ENCODE measurements at places on chromosomes 6 and 20.

GRCh38 chr6:140669321-140669720 lies 1294.9 kb upstream of the CITED2 start:
- DNase-seq = no peak

- DNase-seq = no peak
Measured at GRCh38 chr6:160029525-160029924, 60.6 kb downstream of the IGF2R start.

DNA sequence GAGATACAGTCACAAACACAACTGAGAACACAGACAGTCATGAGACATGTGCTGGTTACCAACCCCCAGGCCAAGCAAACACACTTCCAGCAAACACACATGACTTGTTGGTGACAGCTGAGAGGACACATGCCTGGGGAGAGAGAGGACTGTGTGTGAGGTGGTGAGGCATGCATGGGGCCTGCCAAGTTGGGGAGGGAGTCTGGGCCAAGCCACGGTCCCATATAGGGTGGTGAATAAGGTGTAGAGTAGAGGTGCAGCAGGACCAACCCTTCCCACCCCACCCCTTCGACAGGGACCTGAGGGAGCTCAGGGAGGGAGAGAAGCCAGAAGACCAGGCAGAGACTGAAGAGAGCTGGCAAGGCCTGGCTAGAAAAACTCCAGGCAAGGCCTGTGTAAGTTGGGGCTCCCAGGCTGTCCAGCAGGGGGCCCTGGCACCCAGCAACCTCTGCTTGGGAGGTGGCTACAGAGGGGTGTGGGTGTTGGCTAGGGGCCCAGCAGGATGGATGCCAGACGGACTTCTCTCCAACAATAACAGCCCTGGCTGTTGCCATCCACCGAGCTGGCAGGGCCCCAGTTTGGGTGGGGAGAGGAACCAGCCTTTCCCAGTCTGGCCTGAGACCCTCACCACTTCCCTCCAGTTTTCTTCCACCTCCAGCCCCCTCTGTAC lies 2.0 kb upstream of the SLC29A1 start:
- DNase-seq = peak; percentile 50

DNA sequence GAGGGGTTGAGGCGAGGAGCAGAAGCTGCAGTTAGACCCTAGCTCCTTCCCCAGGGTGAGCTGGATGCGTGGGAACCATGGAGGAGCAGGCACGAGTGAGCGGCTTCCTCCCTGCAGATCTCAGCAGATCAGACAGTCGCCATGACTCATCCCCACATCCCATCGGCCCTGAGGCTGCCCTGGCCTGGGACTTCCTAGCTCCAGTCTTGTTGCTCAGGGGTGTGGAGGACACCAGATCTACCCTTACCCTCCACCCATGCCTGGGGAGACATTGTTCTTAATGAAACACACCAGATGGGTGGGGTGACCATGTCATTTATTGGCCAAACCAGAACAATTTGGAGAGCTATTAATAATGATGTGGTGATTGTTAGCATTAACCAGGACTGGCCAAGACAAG lies 36.3 kb upstream of the TGM2 start:
- no peak for DNase-seq

DNA sequence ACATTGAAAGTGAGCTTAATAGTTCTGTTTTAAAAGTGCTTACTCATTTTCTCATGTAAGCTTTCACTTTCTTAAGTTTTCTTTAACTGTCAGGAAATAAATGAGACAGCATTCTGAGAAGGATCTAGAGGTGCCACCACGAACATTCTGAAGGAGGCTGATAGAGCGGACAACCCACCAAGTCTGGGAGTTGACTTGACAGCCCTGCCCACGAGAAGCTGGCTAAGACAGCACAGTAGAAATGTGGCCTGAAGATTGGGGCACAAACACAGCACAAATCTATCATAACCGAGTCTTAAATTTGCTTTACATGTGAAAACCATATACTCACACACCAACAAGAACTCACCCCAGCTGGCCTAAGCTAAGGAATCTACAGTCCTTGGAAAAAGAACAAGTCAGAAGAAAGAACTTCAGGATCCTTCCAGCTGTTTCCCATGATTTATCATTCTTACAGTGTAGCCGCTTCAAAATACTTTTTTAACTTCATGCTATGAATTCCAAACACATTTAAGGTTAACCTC lies 144.2 kb upstream of the TNFAIP3 start:
- DNase-seq = no peak

GRCh38 chr20:34472246-34472925 lies 43.8 kb upstream of the DYNLRB1 start:
- DNase-seq = no peak

GRCh38 chr20:24417485-24417884 lies 51.9 kb upstream of the SYNDIG1 start:
- no peak for DNase-seq

- no peak for DNase-seq
Measured at GRCh38 chr20:20363799-20364592, 3.9 kb upstream of the INSM1 start.

- DNase-seq = no peak
Measured at GRCh38 chr6:165543781-165544180, 119.3 kb downstream of the PDE10A start.

GRCh38 chr6:56009636-56010035 lies 134.2 kb upstream of the BMP5 start:
- no peak for DNase-seq

- no peak for DNase-seq
Measured at GRCh38 chr6:148892247-148892646, 145.4 kb downstream of the UST start.

DNA sequence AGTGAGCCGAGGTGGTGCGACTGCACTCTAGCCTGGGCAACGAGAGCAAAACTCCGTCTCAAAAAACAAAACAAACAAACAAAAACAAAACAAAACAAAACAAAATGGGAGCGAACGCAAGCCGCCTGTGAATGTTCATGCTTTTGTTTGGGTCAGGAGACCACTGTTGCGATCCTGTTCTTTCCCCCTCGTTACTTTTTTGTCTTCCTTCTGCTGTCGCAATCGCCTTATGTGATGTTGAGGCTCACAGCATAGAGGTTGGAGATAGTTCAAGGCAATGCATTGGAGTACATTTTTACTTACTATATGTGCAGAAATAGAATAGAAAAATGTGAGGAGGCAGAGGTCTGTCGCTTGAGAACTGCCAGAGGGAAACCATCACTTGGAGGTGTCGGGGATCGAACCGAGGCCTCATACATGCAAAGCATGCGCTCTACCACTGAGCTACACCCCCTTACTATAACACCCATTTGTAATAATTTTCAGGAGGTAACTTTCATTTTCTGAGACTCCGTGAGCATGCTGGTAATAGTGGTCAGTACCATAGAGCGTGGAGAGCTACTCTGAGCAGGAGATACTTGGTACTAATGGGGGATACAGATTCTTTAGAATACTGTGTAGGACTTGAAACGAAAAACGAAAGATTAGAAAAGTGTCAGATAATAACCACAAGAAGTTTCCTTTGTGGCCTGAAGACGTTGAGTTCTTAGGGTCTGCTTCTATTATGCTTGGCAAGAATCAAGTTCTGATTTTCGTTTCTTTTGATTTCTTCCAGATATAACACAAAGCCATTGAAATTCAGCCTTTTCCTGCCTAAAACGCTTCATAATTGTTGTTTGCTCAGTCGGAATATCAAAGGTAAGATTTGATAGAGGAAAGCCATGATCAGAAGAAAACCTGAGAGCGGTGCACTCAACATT lies 121.1 kb downstream of the TRIM27 start:
- DNase-seq = no peak

GRCh38 chr20:25587536-25587935 lies 2.2 kb upstream of the NINL start:
- no peak for DNase-seq

GRCh38 chr6:17390276-17390675 lies 3.1 kb upstream of the CAP2 start:
- no peak for DNase-seq

DNA sequence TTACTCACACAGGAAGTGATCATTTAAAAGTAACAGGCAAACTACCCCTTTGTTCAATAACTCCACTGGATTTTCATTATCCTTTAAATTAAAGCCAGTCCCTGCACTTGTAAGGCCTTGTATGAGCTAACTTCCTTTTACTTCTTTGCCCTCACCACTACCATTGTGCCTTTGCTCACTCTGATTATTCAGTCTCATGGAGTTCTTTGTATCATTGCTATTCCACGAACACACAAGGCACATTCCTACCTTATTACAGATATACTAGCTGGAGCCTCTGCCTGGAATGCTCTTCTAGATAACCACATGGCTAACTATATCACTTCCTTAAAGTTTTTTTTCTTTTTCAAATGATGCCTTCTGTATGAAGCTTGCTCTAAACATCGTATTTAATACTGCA lies 748.6 kb upstream of the HS3ST5 start:
- DNase-seq = no peak

DNA sequence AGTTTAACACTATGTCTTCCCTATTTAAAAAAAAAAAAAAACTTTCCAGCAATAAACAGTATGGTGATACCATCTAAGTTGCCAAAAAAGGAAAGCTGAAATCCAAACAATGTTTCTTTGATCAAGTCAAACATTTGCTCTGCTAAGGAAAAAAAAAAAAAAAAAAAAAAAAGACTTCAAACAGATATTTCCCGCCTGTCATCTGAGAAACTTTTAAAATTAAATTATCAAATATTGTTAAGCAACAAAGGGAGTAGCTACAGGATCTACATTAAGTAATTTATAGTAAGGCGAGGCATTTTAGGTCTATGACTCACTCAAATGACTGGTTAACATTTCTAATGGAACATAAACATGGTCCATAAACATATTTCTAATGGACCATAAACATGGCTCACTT lies 121.2 kb downstream of the DST start:
- no peak for DNase-seq

DNA sequence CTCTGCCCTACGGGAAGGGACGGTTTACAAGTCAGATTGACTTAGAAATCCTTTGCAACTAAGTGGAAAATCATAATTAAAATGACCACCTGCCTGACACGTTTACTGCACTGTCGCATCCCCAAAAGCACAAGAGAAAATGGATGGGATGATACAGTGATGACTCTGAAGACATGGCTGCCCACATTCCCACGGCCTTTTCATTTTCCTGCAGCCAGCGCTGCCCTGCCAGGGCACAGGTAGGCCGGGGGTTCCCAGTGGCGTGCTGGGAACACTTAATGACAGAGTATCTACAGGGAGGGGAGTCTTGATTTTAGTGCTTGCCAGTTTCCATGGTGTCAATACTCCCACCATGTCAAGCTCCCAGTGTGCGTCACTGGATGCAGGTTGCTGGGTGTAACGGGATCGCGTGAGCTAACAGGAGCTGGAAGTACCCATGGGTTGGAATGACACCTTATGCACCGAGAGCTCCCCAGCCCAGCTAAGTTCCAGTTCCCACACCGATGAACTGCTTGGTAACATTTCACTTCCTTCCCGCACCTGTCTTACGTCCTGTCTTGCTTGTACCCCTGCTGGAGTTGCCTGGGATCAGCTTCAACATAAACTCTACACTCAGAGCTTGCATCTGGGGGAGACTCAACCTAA lies 129.0 kb downstream of the ANKRD60 start:
- DNase-seq = no peak

- DNase-seq = no peak
Measured at GRCh38 chr6:35093118-35093445, 48.1 kb downstream of the TCP11 start.

DNA sequence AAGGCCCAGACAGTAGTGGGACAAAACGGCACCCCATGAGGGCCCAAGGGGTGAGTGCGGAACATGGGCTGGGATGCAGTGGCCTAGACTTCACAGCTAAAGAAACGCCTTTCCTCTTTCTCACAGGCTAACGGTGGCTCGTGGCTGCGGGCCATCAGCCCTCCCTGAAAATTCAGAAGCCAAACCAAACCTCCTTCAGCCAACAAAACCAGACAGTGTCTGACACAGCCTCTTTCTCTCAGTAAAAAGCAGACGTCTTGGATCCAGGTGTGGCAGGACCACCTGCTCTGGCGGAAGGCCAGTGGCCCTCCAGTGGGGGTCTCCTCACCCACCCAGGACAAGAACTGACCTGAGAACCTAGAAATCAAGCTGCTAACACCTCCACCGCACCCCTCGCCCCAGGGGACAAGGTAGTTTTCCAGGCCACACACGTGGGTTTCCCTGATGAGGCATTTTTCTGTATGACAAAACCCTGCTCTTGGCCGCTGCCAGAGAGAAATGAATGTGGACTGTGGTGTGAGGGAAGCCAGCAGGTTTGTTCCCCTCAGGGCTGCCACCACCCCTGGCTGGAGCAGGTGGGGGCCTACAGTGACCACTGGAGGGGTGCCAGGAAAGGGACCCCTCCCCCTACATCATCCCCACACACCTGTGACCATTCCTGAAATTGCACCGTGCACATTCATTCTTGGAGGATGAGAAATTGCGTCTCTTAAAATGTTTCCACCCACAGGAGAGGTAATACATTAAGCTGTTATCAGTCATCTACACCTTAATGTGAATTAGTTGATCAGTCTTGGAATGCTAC lies 76.8 kb upstream of the PIM1 start:
- no peak for DNase-seq

DNA sequence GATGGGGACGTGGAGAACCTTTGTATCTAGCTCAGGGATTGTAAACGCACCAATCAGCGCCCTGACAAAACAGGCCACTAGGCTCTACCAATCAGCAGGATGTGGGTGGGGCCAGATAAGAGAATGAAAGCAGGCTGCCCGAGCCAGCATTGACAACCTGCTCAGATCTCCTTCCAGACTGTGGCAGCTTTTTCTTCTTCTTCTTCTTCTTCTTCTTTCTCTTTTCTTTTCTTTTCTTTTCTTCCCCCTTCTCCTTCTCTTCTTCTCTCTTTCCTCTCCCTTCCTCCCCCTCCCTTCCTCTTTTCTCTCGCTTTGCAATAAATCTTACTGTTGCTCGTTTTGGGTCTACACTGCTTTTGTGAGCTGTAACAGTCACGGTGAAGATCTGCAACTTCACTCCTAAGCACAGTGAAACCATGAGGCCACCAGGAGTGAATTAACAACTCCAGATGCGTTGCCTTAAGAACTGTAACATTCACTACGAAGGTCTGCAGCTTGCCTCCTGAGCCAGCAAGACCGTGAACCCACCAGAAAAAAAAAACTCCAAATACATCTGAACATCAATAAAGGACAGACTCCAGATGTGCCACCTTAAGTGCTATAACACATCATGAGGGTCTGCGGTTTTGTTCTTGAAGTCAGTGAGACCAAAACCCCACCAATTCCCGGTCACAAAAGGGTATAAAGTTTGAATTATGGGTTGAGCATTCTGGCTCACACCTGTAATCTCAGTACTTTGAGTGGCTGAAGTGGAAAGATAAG lies 19.6 kb upstream of the SERPINB1 start:
- no peak for DNase-seq

- no peak for DNase-seq
Measured at GRCh38 chr6:143405373-143406154, 44.9 kb downstream of the ADAT2 start.

- DNase-seq = no peak
Measured at GRCh38 chr6:16204653-16205376, 33.6 kb upstream of the GMPR start.

- no peak for DNase-seq
Measured at GRCh38 chr6:27592481-27593199, 119.7 kb upstream of the ZNF184 start.

DNA sequence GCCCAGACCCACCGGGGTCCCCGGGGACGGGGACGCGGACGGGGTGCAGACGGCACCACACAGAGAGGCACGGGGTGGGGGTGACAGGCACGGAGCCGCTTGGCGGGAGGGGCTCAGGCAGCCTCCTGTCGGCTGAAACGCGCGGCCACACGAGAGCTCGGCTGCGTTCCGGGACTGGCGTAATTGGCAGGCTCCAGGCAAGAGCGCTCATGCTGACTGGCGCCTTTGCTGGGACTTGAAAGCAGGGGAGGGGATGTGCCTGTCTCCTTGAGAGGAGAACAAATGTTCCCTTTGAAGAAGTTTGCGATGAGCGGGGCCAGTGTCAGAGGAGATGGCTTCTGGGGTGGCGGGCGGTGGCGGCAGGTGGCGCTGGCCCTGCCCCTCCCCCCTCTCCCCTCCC lies 25.8 kb downstream of the BHLHE23 start:
- DNase-seq = no peak
